Activated CD4-positive, alpha-beta T cell treated with anti-CD3 and anti-CD28 coated beads, Interleukin-2, amount 50 U/mL, for 1 hour (primary cell): ENCODE measurements at places on chromosomes 4 and X.

- DNase-seq: peak; percentile 20
Measured at GRCh38 chr4:152591396-152591795, 55.5 kb upstream of the FBXW7 start.

- no peak for DNase-seq
Measured at GRCh38 chr4:155943605-155944291, 9.9 kb downstream of the CTSO start.

DNA sequence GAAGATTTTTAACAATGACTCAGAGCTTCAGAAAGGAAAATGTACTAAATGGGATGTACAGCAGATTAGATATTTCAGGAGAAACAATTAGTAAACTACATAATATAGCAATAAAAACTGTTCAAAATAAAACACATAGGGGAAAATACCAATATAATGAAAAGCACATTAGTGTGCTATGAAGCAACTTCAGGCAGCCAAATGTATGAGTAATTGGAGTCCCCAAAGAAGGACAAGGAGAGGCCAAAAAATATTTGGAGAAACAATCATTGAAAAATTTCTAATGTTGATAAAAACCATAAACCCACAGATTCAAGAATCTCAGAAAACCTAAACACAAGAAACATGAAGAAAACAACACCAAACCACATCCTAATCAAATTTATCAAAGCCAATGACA, 129.3 kb upstream of the CHRDL1 start:
- no peak for DNase-seq

DNA sequence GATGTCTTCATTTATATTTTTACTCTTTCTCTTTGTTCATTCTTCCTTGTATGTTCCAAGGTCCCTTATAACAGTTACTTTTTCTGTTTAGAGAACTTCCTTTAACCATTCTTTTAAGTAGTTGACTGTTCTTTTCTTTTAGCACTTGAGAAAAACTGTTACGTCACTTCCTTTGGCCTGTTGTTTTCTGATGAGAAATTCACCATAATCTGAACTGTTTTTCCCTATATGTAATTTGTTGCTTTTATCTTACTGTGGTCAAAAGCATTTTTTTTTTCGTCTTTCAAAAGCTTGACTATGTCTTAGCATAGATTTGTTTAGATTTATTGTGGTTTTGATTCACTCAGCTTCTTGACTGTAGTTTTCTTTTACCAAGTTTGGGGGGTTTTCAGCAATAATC, 1660.3 kb upstream of the PCDH10 start:
- DNase-seq: no peak

DNA sequence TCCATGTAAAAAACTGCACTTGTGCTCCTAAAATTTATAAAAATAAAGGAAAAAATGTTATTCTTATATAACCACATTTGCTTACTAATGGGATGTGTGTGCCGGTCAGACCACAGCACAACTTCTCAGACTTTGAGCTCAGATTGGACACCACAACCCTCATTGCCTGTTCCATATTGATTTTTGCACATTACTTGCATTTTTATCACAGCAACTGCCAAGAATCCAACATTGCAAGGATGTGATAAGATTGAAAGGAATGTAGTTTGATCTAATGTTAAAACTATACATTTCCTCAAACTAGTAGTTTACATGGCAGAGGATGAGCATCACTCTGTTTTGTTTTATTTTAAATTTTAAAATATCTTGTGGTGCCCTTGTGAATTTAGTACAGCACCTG, 227.8 kb downstream of the KDR start:
- no peak for DNase-seq

- DNase-seq: no peak
Measured at GRCh38 chr4:82045267-82045666, 328.5 kb downstream of the HNRNPD start.

DNA sequence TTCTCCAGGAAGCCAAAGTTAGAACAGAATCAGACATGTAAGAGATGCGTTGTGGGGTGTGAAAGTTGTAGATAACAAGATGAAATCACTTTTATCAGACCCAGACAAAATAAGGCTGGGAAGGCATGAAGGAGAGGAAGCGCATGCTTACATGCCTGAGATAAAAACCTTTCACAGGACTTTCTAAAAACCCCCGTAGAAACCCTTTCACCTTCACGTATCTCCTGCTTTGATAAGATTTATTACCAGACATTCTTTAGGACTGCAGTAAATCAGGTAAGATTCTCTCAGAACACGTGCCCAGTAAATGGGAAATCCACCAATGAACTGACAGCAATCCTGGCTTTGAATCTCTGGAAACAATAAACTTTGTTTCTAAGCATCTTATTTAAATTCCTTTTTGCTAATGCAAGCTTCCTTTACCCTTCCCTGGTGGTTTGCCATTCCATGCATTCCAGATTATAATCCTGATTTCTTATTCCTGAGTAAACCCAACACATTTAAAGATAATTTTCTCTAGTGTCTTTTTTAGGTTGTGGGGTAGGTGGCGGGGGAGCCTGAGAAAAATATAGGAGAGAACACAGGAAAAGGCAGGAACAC, 254.6 kb upstream of the LDB2 start:
- DNase-seq: no peak

DNA sequence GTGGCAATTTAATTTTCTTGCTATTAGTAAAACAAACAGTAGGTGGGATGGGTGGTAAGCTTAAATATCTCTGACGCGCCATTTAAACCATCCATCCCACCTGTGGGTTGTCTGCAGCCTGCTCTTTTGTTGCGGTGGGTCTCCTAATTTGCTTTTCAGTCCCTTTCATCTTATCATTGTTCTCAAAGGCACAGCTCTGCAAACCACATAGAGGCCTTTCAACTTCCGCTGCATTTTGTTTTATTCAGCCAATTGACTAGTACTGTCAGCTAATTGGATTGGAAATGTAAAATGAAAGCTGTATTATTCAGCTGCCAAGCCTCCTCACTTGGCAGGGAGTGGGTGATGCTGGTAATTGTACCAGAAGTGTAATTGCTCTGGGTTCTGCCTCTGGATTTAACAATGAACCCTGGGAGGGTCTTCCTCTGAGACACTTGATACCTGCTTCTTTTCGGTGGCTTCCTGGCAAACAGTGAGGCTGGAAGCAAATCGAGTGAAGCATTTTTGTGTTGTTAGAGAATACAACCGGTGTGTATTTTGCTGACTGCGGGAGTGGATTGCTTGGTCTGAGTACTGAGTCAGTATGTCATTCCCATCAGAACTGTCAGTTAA, 165.6 kb downstream of the FRAS1 start:
- DNase-seq: no peak
